ENCODE measurements at places on chromosomes 3 and 15.

- DNase-seq = no peak
Measured at GRCh38 chr15:75861750-75862402, 18.6 kb downstream of the UBE2Q2 start.

- DNase-seq = no peak
Measured at GRCh38 chr15:60091157-60091556, 87.0 kb downstream of the FOXB1 start.

DNA sequence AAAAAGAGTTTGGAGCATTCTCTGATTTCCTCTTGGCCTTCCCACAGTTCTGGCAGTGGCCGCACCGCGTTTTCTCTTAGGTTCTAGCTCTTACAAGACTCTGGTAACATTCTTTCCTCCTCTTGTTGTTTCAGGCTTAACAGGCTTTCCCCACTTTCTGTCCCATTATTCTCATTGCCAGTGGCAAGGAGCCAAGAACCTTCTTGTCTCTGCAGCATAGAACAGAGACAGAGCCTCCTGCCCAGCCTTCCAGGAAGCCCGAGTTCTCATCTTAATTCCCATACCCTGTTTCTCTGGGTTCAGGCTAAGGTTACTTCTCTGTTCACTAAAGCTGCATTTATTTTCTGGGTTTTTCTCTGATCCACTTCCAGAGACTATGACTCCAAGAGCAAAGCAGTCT is 61.1 kb downstream of the DUT start:
- DNase-seq = no peak

GRCh38 chr3:19559724-19560442 is 374.1 kb downstream of the EFHB start:
- no peak for DNase-seq

GRCh38 chr3:134072881-134073582 is 43.3 kb upstream of the SLCO2A1 start:
- DNase-seq = no peak

GRCh38 chr3:195900436-195901355 is 7.7 kb downstream of the TNK2 start:
- no peak for DNase-seq

DNA sequence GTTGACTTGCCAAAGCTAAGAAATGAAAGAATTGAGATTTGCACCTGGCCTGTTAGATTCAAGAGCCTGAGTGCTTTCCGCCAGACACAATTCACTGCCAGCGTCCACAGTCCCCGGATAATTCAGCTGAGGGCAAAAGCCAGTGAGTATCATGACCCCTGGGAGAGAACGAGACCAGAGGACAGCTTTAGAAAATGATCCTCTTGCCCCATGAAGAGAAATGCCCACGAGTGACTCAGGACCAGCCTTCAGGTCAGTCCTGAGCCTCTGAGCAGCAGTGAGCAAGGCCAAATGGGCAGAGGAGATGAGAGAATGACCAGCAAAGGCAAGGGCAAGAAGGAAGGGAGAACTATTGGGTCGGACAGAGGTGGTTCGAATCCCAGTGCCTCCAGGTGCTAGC is 273.5 kb downstream of the FAM43A start:
- DNase-seq = no peak

GRCh38 chr3:73508330-73508954 is 116.3 kb downstream of the PDZRN3 start:
- no peak for DNase-seq

DNA sequence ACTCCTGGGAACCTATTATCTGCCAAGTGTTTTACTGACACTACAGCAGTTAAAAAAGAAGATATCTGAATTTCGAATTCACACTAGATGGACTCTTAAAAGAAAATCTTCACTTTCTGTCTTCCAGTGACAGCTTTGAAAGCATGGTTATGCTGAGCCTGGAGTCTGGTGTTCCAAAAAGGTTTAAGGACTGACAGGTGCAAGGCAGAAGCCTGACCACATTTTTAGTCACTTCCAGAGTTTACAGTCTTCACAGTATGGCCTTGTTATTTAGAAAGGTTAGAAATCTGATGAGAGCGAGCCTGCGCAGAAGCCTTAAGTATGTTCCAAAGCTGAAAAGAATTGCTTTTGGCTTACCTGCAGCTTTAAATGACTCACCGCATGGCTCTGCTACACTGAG is 59.9 kb downstream of the ETV5 start:
- DNase-seq = no peak

GRCh38 chr3:187624588-187624987 is 45.6 kb downstream of the SST start:
- no peak for DNase-seq

DNA sequence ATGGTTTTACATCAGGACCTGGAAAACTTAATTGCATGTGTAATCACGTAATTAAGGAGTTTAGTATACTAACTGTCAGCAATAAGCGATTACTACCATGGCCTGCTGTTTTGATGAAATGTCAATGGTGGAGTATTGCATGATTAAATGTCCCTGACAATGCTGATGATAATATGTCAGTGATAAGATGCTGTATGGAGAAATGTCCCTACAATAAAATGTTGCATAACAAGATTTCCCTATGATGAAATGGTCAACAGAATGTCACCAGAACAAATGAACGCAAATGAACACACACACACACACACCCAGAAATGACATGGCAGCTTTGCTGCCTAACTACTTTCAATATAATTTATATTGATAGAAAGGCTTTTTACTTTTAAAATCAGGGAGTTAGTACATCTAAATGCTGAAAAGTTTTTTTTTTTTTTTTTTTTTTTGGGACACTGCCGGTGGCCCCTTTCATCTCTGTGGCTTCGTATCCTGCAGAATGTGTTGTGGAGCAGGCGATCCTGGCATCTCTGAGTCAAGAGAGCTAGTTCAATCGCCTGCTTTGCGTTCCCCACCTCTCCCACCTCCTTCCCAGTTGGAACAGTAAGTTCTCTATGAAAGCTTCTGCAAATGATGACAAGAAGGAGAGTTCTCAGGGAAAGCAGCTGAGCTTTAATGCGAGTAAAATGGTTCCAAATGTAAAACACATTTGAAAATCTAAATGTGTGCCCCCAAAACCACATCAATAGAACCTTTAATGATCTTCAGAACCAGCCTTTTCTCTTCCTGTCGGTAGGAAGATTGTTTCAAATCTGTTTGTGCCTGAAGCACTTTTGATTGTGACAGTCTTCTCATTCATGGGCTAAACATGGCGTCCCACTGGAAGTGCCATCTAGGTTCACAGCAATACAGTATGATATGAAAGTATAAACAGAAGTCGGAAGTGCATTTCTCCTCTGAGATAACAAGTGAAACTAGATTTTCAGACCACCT is 170.1 kb upstream of the GBE1 start:
- no peak for DNase-seq

- DNase-seq = no peak
Measured at GRCh38 chr15:88603885-88604284, 17.3 kb upstream of the AEN start.

DNA sequence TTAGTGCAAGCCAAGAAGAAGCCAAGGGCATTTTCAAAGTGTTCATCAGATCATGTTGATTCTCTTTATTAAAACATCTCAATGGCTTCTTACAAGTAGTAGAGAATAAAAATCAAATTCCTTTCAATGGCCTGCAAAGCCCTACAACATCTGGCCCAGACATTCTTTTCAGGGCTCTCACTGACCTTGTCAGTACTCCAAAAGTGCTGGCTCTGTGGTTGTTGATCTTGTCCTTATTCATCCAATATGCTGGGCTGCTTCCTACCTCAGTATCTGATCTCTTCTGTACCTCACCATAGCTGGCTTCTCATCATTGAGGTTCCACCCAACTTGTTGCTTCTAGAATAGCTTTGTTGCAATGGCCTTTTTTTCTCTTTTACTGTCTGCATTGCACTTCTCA is 74.0 kb upstream of the SAMMSON start:
- no peak for DNase-seq

DNA sequence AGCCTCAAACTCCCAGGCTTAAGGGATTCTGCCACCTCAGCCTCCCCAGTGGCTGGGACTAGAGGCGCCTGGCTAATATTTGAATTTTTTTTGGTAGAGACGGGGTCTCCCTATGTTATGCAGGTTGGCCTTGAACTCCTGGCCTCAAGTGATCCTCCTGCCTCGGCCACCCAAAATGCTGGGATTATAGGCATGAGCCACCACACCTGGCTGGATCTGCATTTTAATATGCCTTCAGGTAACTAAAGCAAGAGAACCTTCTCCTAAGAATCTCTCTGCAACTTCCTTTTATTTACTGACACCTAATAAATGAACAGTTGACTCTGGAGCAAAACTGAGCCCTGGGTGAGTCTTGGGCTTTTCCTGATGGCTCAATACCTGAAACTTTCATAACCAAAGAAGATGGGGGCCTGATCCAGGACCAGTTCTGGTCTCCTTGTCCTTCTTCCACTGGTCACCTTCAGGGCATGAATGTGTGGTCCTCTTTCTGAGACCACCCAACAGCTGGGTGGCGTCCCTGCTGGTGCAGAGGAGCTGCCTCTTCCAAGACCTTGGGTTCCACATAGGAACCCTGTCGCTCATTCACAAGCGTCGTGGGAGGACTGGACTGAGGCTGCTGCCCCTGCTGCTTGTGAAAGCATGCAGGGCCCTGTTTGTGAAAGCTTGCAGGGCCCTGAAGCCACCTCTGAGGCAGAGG is 28.2 kb downstream of the CCR9 start:
- no peak for DNase-seq

DNA sequence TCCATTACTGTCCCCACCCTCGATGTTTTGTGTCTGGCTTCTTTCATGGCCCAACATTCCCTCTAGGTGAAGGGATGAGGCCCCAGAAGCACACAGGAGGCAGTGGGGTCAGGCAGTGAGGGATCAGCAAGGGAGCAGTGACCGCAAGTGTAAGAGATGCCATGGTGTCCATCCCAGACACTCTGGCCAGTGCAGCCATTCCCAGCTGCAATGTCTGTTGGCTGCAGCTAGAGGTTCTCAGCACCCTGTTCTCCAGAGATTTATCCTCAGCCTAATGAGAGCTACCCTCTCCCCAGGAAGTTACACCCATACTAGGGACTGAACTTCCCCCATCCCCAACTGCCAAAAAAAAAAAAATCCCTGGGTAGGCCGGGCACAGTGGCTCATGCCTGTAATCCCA is 40.2 kb downstream of the TRANK1 start:
- DNase-seq = no peak

- DNase-seq = no peak
Measured at GRCh38 chr3:81198756-81199155, 562.7 kb downstream of the GBE1 start.
